ENCODE measurements at places on chromosomes 5 and 9.

DNA sequence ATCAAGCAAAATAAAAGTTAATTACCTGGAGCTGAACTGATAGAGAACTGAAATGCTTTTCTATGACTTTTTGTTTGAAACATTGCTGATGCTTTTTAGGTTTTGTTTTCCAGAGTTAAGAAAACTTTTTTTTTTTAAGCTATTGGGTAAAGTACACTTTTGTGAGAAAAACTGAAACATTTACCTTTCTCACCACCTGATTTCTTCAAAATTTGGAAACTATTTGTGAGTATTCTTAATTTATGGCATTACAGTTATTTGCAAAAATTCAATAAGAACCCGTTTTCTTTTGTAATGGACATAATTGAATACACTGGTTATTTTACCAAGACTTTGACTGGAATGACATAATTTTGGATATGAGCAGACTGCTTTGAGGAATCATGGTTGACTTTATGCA lies 6.6 kb downstream of the C9orf153 start:
- DNase-seq, result no peak

GRCh38 chr9:131781069-131781468 lies 41.2 kb upstream of the RAPGEF1 start:
- no peak for DNase-seq

DNA sequence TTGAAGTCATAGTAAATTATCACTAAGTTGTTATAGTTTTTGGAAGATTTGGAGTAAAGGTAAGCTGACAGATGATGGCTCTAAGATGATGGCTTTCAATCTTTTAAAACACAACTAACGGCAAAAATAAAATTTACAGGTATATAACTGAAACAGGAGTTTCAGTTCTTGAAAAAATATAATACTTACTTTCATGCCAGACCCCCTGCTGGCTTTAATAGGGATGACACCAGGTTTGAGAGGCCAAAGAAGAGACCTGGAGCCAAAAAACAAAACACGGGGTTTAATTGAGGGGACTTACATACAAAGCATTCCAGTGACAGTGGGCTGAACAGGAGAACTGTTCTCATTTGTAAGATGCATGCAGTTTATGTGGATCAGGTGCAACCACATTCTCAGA lies 301.7 kb upstream of the PCSK5 start:
- no peak for DNase-seq

DNA sequence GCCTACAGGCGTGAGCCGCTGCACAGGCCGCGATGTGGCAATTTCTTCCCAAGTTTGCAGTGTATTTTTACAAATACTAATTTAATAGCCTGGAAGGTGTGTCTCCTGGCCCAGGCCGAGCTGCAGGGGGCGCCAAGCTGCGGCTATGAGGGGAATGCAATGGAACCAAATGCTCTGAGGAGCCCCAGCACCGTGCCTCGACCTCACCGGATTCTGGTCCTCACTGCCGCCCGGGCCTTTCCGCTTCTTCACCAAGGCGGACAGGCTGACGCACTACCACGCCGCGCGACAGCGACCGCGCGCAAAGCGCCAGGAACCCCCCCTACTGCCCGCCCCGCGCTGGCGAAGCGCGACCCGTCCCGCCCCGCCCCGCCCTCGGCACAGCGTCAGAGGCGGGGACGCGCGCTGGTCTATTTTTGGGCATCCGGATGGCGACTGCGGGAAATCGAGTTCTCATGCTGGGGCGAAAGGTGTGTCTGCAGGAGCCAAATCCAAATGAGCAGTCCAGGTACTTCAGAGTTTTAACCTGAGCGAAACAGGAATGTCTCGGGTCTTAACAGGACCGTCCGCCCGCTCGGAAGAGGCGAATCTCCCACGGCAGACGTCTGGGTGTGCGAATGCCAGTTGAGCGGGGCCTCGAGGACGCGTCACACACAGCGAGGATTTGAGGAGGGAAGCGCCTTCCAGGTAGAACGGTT lies 31.7 kb upstream of the PRXL2C start:
- no peak for DNase-seq

- DNase-seq, result peak; percentile 70
Observed at GRCh38 chr9:137606005-137606621, 627 bp downstream of the ARRDC1 start.

DNA sequence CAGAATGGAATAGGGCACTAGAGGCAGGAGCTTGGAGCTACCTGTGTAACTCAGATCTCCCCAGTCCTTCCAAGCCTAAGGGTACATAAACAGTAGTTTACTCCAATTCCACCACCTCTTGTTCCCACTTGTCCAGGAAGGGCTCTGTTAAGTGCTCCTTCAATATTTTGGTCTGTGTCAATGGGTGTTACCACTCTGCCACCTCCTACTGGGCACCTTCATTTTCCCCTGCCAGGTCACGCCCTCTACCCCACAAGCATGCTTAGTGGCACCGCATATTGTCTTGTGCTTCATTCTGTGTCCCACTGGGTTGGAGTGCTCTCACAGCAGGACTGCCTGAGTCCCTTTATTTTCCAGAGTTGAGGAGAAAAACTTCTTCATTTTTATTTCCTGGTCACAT lies 459.8 kb downstream of the ARHGEF28 start:
- no peak for DNase-seq

- DNase-seq, result no peak
Observed at GRCh38 chr5:82319651-82320376, 41.7 kb upstream of the RPS23 start.

DNA sequence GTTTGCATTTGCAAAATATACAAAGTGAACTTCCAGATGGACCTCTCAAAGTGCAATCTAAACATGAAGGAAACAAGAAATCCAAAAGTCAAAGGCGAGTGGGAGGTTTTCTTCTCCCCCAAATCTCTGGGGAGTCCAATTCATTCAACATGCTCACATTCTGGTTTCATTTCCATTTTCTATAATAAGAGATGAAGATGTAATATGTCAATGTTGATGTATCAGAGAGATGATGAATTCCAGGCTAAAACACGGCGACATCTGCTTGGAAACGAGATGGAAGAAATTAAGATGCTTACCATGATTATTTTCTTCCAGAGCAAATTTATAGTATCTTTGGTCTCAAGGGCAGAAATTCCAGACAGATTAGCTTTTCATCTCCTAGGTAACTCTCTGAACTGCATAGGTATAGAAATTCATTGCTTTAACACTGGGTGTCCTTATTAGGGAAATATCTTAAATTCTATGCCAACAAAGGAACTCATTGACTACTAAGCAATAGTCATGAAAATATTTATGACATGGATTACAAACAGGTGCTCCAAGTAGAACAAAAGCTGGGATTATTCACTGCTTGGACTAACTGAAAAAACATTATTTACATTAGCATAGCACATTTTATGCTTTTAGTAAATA lies 287.9 kb downstream of the SEC61B start:
- no peak for DNase-seq

DNA sequence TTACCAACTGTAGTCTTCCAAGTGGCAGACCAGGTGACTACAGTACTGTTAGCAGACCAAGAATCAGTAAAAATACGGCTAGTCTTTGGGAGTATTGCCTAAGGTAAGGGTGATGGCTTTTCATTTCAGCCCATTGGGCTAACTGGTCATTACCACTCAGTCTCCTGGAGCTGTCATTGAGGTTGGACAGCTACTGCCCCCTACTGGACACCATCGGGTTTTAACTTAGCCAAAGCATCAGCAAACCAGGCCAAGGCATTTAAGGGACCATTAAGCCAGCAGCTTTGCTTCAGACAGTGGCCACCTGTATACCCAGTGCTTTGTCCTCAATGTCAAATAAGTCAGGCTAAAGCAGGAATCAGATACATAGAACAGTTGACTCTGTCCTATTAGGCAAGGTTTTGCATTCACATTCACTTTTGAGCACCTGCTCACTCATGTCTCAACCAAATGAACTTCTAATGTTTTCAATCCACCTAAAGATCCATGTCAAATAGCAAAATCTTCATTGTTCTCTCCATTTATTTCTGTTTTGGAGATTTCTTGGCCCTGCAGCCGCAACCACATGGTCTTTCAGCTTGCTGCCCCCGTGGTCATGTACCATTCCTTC lies 117.2 kb downstream of the INVS start:
- peak; percentile 55 for DNase-seq

DNA sequence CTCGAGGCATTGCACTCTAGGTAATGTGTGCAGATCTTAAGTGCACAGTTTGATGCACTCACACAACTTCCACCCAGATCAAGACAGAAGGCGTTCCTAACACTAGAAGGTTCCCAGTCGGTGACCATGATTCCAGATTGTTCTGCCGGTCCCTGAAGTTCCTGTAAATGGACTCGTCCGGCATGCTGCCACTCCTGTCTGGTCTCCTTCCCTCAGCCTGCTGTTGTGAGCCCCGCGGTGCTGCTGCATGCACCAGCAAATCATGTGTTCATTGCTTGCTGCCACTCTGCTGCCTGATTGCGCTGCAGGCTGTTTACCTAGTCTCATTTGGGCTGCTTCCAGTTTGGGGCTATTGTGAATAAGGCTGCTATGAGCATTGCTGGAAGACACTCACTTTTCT lies 11.5 kb downstream of the STKLD1 start:
- no peak for DNase-seq

DNA sequence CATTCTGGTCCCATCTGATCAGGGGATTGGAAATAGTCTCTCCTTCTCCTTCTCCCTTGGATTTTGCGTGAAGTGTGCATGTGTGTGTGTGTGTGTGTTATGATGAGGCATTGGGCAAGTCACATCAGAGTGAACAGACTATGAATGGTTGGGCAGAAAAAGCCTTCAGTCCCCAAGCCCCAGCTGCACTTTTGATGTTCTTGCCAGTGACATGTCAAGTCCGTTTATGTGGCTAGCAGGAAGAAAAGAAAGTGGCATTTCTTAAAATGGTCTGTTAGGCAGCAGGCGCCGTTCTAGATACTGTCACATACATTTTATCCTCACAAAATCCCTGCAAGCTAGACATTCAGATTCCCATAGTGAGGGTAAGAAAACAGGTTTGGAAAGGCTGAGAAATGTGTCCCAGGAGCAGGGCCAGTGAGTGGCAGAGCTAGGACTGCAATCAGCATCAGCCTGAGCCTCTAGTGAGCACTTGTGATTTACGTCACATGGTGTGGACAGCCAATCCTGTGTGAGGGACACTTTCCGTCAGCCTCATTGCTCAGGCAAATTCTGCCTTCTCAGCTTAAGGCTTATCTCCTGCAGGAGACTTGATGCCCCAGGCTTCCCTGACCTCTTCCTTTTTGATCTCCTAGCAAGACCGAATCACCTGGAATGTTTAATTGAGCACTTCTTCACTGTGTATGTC lies 60.4 kb downstream of the GLRA1 start:
- DNase-seq, result no peak

DNA sequence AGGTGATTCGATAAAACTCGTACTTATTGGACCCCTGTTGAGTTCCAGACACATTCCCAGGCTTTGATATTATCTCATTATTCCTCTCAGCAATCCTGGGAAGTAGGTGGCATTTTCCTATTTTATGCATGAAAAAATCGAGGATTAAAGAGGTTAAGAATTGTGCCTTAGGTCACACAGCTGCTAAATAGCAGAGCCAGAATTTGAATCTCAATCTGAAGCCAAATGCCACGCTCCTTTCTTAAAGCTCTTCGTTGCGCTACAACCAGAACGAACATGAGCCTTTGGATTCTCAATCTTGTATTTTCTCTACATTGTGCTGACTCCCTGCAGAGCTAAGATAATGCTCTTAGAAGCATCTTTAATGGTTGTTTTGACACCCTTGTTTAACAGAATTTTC lies 527.8 kb upstream of the TLE4 start:
- DNase-seq, result no peak

- peak; percentile 38 for DNase-seq
Observed at GRCh38 chr5:80714570-80715298, 60.0 kb upstream of the DHFR start.

DNA sequence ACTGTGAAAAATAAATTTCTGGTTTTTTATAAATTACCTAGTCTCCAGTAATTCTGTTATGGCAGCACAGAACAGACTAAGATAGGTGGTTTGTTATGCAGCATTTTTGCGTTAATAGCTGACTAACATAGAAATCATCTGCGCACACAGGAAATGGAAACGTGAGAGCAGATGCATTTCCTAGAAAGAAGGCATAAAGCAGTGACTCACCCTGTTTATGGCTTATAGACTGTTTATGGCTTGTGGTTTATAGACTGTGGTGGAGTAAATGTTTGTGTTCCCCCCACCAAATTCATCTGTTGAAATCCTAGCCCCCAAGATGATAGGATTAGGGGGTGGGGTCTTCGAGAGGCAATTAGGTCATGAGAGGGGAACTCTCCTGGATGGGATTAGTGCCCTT lies 18.3 kb upstream of the OSMR start:
- DNase-seq, result no peak

DNA sequence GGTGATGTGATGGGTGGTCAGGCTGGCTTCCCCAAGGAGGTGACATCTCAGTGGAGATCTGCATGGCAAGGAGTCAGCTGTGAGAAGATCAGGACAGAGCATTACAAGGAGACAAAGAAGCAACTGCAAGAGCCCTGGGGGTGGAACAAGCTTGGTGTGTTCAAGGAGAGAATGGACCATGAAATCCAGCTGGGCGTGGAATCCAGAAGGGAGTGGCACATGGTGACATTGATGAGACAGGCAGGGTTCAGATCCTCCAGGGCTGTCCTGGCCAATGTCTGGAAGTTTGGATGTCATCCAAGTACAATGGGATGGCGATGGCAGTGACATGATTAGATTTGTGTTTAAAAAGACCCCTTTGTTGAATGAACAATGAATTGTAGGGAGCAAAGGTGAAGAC lies 175.6 kb downstream of the MACROH2A1 start:
- DNase-seq, result no peak

- DNase-seq, result no peak
Observed at GRCh38 chr9:115992834-115993233, 160.8 kb upstream of the PAPPA start.

DNA sequence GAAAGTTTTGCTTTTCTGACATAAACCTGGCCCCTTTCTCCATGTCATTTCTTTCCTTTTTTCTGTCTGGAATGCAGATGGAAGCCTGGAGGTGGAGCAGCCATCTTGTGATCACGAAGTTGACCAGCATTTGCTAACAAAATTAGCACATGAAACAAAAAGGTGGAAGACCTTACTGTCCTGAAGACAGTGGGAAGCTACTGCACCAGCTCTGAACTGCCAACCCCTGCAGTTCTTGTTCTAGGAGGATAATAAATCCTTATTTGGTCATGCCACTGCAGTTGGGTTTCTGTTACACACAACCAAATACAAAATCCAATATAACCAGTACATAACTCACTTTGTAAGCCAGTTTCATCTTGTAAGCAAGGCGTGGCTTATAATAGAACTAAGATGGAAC lies 249.4 kb upstream of the TBCA start:
- no peak for DNase-seq

- DNase-seq, result no peak
Observed at GRCh38 chr9:133927041-133927440, 65.1 kb downstream of the VAV2 start.

- DNase-seq, result no peak
Observed at GRCh38 chr5:134103397-134103796, 11.1 kb upstream of the TCF7 start.

DNA sequence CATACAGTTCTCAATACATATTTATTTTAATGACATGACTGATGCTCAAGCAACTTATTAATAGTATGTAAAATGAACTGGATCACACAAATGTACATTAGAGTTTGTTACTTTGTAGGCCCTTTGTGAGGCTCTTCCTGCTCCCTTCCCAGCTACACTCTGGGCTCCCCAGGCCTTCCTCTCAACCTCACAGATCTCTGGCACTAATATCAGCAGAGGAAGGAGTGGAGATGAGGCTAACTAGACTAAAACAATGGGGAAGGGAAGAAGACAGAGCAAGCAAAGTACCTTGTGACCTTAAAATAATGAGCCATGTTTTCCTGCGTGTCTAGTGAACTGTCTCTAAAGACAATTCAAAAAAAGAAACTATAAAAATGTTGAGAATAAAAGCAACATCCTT lies 30.3 kb upstream of the TEK start:
- no peak for DNase-seq

GRCh38 chr9:110048976-110049698 lies 158.8 kb downstream of the C9orf152 start:
- DNase-seq, result peak; percentile 65

All from D341Med (cell line).